ENCODE measurements at places on chromosomes 6 and 20. TPM values are rescaled to one million over a fixed set of nuclear protein-coding genes. Genes with fewer than 3 reads are reported as not detected.

DNA sequence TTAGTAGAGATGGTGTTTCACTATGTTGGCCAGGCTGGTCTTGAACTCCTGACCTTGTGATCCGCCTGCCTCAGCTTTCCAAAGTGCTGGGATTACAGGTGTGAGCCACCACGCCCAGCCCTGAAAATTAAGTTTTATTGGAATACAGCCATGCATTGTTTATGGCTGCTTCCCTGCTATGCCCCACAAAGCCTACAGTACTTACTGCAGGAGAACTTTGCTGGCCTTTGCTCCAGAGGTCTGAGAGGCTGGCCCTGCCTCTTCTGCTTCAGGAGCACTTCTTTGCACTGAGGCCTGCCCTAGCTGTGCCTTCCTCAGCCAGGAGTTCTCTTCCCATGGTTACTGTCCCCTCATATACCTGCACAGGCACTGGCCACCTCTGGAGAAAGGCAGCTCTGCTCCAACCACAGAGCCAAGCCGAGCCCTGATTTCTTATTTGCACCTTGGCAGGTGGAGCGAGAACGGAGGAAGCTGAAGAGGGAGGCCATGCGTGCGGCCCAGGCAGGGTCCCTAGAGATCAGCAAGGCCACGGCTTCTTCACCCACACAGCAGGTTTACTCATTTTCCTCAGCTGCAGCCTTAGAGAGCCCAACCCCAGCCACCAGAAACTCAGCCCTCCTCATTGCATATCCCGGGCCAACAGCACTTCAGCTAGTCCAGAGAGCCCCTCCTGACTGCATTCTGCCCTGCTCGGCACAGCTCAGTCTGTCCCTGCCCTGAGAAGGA, 20.8 kb downstream of the C20orf173 start:
- no peak for DNase-seq

DNA sequence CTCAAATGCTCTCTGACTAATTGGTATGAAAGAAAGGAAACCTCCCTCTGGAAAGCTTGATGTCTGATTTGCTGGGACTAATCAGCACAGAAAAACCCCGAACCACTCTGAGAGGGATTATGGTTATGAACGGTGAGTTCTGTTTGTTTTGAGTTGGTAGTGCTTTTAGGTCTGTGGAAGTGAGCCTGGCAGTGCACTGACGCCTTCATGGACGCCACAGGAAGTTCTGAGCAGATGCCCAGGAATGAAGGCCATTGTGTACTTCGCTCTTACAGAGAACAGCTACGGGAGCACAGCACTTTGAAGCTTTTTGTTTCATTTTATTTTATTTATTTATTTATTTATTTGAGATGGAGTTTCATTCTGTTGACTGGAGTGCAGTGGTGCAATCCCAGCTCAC, 754.1 kb downstream of the QKI start:
- no peak for DNase-seq

- DNase-seq: no peak
Measured at GRCh38 chr6:31423550-31423949, 20.2 kb downstream of the MICA start.

Gene CYP39A1
- 15.0 TPM for total RNA-seq

Gene ASIP
- 14.1 TPM for total RNA-seq

Gene CDS2
- 19.3 TPM for total RNA-seq

DNA sequence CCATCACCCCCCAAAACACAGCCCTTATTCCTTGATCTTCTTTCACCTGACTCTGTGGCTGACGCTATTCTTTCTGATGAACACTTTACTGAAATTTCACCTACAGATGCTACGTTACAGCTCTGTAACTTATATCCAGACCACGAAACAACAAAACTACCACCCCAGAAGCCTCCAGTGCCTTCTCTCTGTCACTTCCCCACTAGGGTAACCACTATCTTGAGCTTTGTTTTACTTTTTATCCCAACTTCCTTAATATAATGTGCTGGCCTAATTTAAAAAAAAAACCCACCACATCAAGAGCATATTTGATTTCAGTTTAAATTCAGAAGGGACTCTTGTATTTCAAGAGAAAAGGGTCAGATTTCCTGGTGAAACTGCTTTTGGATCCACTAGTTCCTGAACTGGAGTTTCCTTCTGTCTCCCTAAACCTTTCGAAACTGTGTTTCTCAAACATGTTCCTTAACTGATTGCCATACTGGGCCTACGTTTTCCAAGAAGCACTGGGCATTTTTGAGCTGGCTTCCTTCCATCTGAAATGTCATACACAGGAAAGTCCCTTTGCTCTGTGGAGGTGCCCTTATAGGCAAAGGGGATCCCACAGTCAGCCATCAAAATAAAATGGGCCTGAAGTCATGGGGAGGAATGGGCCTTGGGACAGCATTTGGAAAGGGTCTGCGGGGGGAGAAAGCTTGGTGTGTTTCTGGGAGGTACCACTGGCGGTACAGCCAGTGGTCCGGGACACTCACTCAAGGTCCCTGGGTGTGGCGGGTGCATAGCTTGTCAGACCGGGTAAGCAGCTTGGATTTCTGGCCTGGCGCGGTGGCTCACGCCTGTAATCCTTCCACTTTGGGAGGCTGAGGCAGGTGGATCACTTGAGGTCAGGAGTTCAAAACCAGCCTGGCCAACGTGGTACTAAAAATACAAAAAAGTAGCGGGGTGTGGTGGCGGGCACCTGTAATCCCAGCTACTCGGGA, 25.8 kb upstream of the RTF2 start:
- no peak for DNase-seq

DNA sequence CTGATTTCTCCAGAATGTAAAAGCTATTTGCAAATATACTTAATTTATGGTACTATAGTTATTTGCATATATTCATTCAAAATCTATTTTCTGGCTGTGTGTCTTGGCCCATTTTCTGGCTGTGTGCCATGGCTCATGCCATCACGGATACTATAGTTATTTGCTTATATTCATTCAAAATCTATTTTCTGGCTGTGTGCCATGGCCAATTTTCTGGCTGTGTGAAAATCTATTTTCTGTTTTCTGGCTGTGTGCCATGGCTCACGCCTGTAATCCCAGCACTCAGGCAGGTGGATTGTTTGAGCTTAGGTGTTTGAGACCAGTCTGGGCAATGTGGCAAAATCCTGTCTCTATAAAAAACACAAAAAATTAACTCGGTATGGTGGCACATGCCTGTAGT, 28.9 kb upstream of the RIPK1 start:
- no peak for DNase-seq

- no peak for DNase-seq
Measured at GRCh38 chr20:10639737-10640556, 33.9 kb downstream of the JAG1 start.

GRCh38 chr6:95249661-95250060, 327.7 kb upstream of the MANEA start:
- no peak for DNase-seq

DNA sequence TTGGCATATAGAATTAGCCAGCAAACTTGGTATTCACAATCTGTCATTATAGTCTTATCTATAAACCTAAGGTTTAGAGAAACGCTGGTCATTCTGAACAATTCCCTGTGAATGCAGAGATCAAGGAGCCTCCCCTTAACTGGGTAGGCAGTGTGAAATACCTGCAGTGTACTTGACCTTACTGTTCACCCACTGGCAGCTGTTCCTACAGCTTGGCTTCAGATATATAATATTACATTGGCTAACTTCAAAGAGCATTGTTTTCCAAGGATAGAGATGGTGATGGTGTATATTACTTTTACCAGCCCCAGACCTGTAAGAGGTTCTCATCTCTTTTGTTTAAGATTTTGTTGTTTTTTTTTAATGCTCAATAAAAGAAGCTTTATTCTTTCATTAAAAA, 168.3 kb downstream of the ESR1 start:
- DNase-seq: no peak

- DNase-seq: no peak
Measured at GRCh38 chr6:71478834-71479541, 190.4 kb downstream of the OGFRL1 start.

DNA sequence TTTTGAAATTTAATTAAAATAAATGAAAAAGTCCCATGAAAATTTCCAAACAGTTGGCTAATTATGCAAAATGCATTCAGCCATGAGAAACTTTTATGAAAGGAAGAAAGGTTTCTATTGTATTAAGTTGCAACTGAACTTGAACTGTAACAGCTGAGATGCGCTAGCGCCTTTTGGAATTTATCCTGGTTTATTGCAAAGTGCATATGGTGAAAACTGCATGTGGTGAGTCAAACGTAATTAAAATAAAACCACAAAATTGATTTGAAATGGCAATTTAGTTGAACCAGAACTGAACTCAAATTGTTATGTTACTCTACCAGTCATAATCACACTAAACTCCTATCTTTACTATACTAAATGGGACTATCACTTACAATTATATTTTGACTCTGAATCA, 46.4 kb upstream of the COL21A1 start:
- no peak for DNase-seq

GRCh38 chr6:170295510-170296422, 4.9 kb upstream of the DLL1 start:
- DNase-seq: no peak

DNA sequence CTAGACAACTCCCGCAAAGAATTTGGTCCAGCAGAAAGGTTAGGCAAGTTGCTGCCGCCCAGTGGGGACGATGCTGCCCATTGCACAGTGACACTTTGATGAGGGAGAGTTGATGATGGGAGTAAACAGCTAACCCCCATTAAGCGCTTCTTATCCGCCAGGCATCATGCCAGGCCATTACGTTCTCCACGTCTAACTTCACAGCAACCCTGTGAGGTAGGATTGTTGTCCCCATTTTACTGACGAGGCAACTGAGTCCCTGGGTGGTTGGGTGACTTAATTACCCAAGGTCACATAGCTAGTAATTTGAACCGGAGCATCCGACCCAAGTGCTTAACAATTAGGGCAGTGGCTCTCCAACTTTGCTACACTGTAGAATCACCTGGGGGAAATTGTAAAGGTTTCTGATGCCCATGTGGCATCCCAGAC, 738 bp downstream of the RALGAPB start:
- no peak for DNase-seq

- DNase-seq: peak; percentile 71
Measured at GRCh38 chr6:6758915-6759654, 170.6 kb downstream of the LY86 start.

Gene TCF21
- 34.1 TPM for total RNA-seq

- DNase-seq: no peak
Measured at GRCh38 chr6:134722200-134722870, 227.6 kb downstream of the ALDH8A1 start.

GRCh38 chr20:64058536-64058935, 4.5 kb upstream of the TCEA2 start:
- DNase-seq: no peak

DNA sequence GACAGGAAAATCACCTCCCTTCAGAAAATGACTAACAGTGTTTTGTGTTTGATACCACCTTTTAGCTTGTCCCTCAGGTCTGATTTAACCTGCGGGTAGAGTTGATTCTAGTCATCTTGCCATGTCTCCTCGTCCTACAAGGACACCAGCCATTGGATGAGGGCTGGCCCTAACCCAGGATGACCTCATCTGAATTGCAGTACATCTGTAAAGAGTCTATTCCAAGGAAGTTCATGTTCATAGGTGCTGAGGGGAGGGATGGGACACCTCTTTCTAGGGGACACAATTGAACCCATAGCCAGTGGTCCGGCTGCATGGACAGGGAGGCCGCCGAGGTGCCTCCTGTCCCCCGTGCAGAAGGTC, 52.0 kb upstream of the DACT2 start:
- no peak for DNase-seq

DNA sequence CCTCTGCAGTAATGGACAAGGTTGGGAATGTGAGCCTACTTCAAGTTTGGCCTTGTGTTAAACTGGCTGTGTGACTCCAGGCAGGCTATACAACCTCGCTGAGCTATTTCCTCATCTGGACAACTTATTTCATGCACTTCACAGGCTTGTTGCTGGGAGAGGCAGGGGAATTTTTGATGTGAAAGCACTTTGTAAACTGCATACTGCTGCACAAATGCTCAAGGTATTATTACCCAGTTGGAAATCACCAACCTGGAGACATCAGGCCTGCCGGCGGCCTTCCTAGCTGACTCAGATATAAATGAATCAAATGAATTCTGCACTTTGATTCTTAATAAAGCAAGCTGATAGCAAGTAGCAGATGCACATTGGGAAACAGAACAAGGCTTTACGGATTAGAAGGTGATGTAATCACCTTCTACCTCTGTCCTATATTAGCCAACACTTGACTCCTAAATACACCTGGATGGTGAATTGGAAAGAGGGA, 10.1 kb downstream of the JARID2 start:
- DNase-seq: no peak

DNA sequence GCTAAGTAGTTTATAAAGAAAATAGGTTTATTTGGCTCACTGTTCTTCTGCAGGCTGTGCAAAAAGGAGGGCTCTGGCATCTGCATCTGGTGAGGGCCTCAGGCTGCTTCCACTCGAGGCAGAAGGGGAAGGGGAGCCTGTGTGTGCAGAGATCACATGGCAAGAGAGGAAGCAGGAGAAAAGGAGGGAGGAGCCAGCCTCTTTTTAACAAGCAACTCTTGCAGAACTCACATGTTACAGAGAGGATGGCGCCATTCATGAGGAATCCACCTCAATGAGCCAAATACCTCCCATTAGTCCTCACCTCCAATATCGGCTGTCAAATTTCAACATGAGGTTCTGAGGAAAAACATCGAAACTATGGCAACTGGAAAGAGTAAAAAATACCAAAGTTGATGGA, 666.6 kb upstream of the SLC35B3 start:
- DNase-seq: no peak

Gene HAO1
- not detected for total RNA-seq

GRCh38 chr6:11324453-11325015, 92.1 kb upstream of the NEDD9 start:
- no peak for DNase-seq

DNA sequence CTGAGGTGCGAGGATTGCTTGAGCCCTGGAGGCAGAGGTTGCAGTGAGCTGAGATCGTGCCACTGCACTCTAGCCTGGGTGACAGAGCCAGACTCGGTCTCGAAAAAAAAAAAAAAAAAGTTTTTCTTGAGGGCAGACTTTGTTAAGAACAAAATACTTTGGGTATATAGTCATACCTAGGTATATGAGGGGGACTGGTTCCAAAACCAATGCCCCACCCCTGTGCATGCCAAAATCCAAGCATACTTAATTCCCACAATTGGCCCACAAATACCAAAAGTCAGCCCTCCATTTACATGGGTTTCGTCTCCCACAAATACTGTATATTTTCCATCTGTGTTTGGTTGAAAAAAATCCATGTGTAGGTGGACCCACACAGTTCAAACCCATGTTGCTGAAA, 119.9 kb downstream of the INSM1 start:
- DNase-seq: no peak

Gene FOXS1
- 0.42 TPM for total RNA-seq

DNA sequence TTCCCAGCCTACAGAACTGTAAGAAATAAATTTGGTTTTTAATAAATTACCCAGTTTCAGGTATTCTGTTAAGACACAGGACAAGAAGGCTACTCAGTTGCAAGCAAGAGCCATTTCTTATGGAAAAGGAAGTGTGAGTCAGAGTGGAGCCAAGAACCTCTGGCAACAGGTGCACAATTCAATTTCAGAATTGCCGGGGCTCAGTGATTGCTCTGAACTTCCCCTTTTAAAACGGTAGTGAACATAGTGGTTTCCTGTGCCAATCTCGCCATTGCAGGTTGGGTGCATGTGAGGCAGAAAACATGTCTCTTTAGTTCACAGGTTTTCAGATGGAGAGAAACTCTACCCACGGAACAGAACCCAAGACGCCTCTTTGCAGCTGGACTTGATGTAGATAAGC, 16.4 kb downstream of the PIGT start:
- DNase-seq: no peak

Gene WFDC2
- 1.6 TPM for total RNA-seq
